ENCODE measurements at places on chromosomes 1 and 21.

GRCh38 chr21:26185446-26185845, 14.9 kb upstream of the APP start:
- no peak for DNase-seq

DNA sequence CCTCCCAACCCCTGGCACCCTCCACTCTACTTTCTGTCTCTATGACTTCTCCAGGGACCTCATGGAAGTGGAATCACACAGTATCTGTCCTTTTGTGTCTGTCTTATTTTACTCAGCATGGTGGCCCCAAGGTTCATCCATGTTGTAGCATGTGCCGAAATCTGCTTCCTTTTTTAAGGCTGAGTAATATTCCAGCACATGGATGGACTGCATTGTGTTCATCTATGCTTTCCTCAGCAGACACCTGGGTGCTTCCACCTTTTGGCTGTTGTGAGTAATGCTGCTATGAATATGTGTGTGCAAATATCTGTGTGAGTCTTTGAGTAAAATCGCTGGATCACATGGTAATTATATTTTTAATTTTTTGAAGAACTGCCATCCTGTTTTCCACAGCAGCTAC, 1.6 kb upstream of the PFKL start:
- DNase-seq = no peak

DNA sequence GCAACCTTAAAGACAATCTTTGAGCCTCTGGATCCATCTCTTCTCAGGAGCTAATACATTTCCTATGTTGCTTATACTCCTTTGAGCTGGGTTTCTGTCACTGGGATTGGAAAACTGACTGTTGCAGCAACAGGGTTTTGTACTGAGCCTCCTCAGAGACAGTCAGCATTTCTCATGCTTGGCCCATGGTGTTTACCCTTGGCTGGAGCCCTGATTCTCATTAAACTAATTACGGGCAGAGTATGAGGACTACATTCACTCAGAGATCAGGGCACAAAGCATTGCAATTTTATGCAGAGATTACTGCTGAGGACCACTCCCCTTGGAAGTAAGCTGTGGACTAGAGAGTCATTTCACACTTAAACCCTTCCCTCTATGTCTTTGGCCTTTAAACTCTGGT, 134.5 kb downstream of the LRIG2 start:
- no peak for DNase-seq

- no peak for DNase-seq
These were observed 216.1 kb downstream of the HHIPL2 start for GRCh38 chr1:222331765-222332164.

DNA sequence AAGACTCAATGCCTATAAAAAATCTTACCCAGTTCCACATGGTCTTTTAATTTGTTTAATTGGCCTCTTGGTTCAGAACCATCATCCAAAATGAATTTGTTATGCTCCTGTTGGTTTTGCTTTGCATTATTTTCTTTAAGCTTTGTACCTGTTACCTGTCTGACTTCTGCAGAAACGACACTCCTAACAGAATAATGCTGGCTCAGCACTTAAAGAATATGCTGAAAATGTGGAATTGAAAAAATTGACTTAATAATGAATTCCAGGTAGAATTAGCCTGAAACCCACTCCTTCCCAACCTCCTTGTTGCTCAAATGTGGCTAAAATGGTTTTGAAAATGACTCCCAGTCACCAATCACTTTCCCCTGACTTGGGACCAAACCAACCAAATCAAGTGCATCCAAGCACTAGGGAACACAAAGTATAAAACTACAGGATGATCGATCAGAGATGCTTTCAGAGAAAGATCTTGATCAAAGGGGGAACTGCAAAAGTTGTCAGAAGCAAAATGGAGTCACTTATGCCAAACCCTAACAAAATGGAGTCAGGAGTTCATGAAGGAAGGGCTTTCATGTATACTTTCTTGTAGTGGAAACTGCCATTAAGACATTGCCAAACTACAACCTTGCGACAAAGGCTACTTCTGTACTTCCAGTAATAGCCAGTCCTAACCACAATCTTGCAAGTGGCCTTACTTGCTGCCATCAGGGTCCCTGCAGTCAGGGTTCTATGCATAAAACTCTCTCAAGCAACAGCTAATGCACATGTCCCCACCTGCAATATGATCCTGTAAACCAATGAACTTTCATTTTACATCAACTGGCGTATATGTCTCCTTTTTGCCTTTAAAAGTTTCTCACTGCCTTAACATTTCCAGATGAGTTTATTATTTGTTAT, 5.4 kb downstream of the GBP7 start:
- DNase-seq = no peak

GRCh38 chr1:158149577-158150269, 31.0 kb upstream of the CD1D start:
- peak; percentile 47 for DNase-seq

GRCh38 chr1:43653339-43653738, 3.4 kb downstream of the KDM4A start:
- no peak for DNase-seq

Measured in effector CD8-positive, alpha-beta T cell (primary cell).